Cortex of kidney (tissue), 1 donor: ENCODE measurements at places on chromosomes 6 and 20.

- DNase-seq, result no peak
These were observed 79.0 kb downstream of the ANKEF1 start for GRCh38 chr20:10113746-10114145.

- DNase-seq, result no peak
These were observed 92.4 kb downstream of the PRND start for GRCh38 chr20:4813863-4814695.

GRCh38 chr6:144690133-144690532, 405.0 kb downstream of the UTRN start:
- DNase-seq, result no peak

GRCh38 chr20:2575682-2576081, 39.3 kb downstream of the TMC2 start:
- DNase-seq, result no peak

- no peak for DNase-seq
These were observed 25.9 kb upstream of the TULP4 start for GRCh38 chr6:158286413-158286812.

DNA sequence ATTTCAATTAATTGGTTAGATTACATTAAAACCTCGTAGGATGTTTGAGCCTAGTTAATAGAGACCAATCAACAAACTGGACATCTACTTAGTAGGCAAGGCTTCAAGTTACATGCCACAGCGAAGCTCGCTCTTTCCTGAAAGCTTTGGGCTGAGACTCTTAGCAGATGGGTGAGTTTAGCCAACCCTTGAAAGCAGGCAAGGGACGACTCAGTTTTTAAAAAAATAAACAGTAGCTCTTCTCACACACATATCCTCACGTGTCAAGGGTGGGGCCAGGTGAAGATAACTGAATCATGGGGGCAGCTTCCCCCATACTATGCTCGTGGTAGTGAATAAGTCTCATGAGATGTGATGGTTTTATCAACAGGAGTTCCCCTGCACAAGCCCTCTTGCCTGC, 775 bp downstream of the MTFR2 start:
- no peak for DNase-seq

GRCh38 chr6:135250751-135251497, 69.8 kb downstream of the MYB start:
- DNase-seq, result no peak

DNA sequence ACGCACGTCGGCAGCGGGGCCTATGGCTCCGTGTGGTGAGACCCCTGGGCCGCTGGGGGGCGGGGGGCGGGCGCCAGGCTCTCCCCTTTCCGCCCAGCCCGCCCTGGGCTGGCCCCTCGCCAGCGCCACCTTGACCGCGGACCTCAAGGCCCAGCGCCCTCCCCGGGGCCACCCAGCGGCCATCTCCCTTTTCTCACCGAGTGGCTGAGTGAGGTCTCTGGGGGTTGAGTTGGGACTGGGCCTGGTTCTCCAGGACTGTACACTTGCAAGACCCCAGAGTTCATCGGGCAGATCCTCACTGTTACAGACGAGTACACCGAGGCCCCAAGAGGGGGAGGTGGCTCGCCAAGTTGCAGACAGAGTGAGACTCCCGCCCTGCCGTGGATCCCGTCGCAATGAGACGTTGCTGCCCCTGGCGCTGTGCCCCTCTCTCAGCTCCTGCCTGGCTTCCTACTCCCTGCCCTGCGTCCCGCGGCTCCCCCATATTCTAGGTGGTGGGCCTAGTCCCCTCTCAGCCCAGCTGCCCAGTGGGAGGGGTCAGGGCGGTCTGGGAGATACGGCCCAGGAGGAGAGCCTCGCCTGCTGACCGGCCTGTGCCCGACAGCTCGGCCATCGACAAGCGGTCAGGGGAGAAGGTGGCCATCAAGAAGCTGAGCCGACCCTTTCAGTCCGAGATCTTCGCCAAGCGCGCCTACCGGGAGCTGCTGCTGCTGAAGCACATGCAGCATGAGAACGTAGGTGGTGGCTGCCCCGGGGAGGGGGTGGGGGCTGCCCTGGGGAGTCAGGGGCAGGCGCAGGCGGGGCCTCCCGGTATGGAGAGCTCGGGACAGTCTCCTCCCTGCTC, 576 bp downstream of the MAPK13 start:
- no peak for DNase-seq

DNA sequence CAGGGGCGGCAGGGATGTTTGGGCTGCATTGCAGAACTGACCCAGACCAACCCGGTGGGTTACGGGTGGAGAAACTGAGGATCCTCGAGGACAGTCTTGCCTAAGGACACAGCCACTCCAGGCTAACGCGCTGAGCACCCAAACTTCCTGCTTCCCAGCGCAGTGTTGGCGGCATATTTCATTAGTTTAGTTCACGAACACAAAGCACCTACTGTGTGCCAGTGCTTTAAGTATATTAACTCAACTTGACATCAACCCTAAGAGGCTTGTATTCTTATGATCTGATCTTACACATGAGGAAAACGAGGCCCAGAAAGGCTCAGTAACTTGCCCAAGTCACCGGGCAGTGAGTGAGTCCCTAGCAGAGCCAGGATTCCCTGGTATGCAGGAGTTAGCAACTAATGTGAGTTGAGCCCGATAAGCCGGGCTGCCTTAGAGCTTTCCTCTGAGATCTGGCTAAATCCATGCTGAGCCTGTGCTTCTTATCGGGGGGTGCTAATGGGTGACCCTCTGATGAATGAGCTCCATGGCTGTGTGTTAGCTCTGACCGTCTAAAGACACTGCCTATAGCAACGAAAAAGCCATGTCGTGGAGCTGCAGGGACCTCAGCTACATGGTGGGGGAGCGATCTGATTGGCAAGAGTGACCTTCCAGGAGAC, 92.7 kb downstream of the CD40 start:
- DNase-seq, result no peak

DNA sequence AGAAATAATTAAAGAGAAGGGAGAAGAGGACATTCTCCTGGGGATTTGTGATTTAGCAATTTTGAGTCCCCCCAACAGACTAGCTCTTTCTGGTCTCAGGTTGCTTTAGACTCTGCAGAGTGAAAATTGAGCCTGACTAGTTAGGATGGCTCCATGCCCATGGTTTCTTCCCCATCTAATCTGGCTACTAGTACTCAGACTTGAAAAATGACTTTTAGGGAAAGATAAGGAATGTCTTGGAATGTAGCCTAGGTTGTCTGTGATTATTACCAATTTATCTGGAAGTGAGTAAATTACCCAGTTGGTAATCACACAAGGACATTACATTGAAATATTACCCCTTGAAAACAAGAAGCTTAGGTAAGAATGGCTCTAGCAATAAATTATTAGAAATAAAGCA, 4.2 kb downstream of the BEND6 start:
- no peak for DNase-seq

DNA sequence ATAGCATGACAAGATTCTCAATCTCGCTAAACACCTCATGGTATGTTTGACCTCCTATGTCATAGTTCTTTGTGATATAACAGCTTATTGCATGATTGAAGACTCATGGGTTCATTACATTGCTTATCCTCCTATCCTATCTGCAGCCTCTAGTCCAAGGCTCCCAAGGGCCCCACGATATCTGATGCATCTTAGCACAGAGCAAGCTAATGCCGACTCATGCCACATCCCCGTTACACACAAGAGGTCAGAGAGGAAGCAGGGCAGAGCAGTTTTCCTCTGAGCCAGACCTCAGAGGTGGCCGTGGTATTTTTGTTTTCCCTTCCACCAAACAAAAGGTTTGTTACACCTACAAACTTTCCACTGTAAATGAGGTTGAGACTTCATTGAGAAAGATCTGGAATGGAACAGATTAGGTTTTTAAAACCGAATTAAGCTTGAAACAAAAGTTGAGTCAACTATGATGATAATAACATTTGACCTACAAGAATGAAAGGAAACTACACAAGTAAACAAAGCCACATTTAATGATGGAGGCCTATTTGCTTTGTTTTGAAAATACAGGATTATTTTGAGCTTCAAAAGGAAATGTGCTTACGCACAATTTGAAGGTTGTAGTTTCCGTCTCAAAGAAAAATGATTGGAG, 133.9 kb upstream of the MYLIP start:
- DNase-seq, result no peak

- no peak for DNase-seq
These were observed 373.0 kb upstream of the ZFP64 start for GRCh38 chr20:52564594-52564993.

- no peak for DNase-seq
These were observed 211.5 kb upstream of the DTNBP1 start for GRCh38 chr6:15874326-15874725.

DNA sequence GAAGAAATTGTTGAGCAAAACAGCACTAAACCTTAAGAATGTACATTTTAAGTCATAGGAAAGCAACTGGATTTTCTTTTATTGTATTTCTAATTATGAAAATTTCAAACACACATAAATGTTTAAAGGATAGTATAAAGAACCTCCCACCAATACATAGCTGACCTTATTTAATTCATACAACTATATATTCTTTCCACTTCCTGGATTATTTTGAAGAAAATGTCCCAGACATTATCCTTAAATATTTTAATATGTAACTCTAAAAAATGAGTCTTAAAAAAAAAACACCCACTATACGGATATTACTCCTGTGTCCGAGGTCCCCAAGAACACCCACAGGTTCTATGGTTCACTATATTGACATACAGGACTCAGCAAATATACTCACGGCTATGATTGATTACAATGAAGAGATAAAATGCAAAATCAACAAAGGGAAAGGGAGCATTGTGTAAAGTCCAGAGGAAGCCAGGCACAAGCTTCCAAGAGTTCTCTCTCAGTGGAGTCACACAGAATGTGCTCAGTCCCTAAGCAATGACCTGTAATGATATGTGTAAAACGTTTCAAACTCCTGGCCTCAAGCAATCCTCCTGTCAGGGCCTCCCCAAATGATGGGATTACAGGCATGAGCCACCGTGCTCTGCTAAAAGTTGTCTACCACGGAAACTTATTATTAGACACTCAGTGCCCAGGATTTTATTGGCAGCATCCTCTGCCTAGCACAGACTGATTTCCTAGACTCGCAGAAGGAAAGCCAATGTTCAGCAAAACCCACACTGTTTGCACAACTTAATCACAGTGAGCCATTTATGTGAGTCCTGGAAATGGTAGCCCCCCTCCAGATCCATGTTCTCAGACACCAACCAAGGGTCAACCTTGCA, 23.2 kb downstream of the GLYATL3 start:
- DNase-seq, result no peak

- no peak for DNase-seq
These were observed 74.8 kb upstream of the TPD52L1 start for GRCh38 chr6:125078602-125079321.

GRCh38 chr6:74075323-74075722, 379.3 kb downstream of the CD109 start:
- DNase-seq, result no peak

DNA sequence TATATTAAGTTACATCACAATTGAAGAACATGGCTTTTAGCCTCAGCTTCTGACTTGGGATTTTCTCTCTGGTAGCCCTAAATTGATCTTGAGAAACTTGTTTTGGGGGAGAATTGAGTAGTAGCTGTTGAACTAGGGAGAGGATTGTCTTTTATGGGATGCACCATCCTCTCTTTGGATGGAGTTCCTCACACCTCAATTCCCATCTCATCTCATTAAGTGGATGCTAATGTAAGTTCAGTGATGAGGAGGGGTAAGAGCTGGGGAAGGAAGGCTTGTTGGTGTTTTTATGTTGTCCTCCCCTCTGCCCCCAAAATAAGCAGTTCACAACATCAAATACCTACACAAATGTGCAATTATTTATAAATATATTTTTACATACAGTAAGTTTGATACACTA, 4.0 kb downstream of the GJA1 start:
- DNase-seq, result no peak

DNA sequence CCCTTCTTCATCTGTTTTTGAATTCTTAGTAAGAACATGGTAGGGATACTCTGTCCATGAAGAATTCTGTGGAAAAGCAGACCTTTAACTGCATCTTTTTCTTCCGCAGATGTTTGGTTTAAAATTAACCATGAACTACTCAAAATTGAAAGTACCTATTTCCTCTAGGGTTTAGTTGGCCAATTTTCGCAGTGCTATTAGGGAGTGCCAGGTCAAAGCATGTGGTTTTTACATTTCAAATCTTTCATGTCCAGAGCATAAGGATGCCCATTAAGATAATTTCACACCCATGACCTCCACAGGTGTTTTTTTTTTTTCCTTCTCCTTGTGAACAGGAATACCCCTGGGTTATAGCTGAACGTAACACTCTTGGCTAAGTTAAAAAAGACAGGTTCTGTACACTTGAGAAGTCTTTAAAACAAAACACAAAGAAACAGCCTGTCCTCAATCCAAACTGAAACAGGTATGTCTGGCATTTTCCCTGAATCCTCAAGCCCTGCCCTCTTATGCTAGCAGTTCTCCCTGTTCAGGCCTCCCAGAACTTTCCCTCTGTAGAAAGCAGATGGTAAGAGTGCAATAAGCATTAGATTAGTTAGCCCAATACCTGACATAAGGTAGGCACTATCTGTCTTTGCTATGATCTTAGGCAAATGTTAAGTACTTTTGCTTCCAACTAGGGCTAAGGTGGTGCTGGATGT, 67.1 kb downstream of the ELOVL5 start:
- no peak for DNase-seq
